Muscle of arm (tissue), 14 donors: ENCODE measurements at places on chromosomes 11 and 22.

DNA sequence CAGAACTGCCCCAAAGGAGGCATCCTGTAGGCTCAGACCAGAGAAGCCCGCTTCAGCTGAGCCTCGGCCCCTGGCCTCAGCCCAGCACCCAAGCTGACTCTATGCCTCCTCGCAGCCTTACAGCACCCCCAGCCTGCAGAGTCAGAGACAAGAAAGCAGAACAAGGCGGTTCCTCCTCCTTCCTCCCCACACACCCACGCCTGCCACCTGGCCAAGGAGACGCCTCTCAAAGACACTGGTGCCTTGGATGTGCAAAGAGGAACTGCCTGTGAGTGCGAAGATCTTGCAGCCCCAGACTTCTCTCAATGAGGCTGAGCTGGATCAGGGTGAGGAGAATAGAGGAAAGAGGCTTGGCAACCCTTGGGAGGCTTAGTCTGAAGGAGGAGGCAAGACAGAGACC lies 60.2 kb downstream of the PDE2A start:
- no peak for DNase-seq

DNA sequence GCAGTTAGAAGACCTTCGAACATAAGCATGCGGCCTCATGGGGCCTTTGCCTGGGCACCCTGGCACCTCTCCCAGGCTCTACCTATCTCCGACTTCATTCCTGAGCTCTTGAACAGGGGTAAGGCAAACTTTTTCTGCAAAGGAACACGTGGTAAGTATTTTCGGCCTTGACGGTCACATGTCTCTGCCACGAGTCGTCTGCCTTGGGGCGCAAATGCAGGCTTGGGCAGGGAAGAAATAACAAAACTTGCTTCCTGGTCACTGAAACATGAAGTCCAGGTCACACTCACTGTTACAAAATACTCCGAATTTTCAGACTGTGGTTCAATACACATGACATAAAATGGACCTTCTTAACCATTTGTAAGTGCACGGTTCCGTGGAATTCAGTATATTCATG lies 3.4 kb upstream of the ASCL2 start:
- no peak for DNase-seq

- DNase-seq: no peak
These were observed 10.8 kb downstream of the CACNA1I start for GRCh38 chr22:39581303-39581702.

DNA sequence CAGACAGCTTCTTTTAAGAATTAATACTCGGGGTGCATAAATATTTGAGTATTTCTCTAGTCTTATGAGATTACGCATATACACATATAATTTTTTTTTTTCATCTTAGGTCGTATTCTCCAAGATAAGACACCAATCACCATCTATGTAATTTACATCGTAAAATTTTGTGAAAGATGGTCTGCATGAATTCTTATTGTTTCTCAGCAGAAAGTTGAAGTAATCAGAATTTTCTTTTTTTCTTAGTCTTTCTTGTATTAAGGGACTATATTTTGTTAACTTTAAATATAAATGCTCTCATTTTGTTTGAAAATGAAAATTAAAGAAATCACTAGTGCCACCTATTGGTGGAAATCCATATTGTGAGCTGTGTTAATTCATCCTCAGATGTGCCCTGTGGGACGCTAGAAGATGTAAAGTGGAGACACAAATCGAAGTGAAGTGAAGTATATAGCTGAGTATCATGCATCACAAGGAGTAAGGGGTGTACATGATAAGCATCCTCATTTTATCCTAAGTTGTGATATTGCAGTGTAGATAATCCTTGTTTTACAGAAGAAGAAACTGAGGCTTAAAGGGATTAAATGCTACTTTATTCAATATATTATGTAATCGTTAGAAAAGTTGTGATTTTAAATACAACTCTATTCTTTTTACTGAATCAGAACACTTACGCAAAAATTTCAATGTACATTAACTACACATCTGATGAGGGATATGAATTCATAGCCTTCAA lies 2084.3 kb downstream of the LRRC4C start:
- peak; percentile 38 for DNase-seq

GRCh38 chr11:134145715-134146114 lies 76.8 kb downstream of the JAM3 start:
- no peak for DNase-seq

DNA sequence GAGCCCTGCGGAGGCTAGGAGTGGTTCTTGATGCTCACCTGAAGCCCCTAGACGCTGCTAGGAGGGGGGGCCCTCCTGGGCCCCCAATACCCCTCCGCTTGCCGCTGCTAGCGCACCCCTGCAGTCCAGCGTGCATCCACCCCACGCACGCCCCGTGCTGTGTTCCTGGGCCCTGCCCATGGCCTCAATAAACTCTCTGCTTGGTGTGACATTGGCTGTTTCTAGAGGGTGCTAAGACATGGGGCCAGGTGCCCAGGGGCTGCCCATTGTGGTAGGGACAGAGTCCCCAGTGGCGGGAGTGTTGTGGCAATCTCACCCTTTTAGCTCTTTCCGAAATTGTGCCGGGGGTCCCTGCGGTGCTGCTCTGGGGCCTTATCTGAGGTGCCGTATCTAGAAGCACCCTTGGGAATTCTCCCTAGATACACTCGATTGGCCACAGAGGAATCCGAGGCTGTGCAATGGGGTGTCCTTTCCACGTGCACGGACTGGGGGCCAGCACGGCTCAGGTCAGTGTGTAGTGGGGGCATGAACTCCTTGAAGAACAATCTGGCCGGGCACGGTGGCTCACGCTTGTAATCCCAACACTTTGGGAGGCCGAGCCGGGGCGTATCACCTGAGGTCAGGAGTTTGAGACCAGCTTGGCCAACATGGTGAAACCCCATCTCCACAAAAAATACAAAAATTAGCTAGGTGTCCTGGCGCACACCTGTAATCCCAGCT lies 10.9 kb downstream of the MAPK8IP2 start:
- DNase-seq: no peak

DNA sequence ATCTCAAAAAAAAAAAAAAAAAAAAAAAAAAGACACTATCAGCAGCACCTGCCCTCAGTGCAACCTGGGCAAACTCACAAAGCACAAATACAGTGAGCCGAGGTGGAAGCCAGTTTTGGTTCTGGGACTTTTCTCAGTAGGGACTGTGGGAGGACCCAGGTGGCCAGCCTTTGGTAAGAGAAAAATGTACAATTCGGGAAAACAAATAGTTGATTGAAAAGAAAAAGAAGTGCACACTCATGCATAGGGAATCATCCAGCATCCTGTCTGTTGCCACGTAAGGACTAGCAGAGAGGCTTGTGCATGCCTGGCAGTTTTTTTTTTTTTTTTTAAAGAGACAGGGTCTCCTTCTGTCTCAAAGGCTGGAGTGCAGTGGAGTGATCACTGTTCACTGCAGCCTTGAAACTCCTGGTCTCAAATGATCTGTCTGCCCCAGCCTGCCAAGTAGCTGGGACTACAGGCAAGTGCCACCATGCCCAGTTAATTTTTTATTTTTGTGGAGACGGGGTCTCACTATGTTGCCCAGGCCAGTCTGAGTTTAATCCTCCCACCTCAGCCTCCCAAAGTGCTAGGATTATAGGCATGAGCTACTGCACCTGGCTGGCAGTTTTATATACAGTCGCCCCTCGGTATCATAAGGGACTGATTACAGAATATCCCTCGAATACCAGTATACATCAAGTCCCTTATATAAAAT lies 36.7 kb downstream of the TPST2 start:
- no peak for DNase-seq

DNA sequence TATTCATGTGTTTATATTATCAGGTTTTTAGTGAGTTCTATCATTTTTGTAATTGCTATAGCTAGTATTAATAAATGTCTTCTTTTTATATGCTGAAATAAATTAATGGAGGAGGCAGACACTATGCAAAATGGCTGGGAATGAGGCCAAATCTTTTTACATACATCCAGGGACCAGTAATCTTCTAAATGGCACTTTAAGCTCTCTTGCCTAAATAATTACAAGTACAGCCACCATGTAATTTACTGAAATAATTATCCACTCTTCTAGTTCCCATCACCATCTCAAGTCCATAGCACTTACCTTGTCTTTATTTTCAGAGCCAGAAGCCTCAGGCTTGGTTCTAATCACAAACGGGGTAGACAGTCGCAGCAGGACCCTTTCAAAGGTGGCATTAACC lies 79.1 kb downstream of the GUCY1A2 start:
- DNase-seq: no peak
